Hematopoietic multipotent progenitor cell treated with erythropoietin and hydrocortisone succinate and interleukin-3 and kit ligand, for 17 days (in vitro differentiated cells): ENCODE measurements at places on chromosomes 12 and 14.

DNA sequence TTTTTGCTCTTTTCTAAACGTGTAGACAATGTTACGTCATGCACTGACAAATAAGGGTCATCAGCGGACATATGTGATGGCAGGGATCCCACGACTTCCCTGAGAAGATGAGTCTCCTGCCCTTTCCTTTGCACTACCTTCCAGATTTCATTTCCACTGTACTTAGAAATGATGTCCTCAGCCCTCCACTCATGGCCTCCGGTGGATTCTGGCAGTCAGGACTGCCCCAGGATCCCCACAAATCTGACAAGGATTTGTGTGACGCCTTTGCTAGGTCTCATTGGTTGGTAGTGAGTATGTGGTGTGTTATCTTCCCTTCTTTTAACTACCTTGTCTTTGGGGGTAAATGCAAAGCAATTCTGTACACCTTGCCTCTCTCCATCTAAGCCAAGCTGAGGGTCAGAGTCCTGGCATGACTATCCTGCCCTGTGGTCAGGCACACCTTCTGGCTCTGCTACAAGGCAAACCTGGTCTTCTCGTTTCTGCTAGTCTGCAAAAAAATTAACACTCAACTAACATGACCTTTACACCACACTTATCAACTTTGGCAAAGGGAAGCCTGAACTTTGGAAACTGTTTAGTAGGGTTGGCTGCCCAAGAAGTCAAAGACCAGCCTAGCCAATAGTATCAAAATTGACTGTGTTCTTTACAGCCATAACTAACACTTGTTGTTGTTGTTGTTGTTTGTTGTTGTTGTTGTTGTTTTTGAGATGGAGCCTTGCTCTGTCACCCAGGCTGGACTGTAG is 17.3 kb upstream of the DHRS4 start:
- no peak for DNase-seq

- DNase-seq, result no peak
Measured at GRCh38 chr14:33465846-33466700, 484.8 kb downstream of the EGLN3 start.

DNA sequence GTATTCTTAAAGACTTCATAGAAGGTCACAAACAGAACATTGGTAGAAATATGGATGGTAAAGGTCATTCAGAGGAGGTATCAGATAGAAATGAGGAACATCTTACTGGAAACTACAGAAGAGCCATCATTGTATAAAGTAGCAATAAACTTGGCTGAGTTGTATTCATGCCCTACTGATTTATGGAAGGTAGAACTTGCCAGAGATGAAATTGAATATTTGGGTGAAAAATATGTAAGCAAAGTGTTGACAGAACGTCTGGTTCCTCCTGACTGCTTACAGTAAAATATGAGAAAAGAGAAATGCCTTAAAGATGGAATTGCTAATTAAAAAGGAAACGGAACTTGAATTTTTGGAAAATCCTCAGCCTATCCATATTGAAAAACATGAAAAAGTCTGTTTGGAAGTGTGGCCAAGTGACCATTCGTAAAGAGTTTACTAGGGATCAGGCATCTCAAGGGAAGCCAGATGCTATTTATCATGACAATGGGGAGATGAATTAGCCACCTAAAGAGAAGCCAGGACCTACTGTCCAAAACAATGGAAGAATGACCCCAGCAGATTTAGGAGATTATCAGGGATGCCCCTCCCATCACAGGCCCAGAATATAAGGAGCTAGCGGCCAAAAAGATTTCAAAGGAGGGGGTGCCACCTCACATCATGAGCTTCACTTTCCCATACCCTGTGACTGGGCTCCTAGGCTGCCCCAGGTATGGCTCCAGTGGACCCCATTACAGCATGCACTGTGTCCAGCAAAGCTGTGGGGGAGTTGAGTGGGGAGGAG is 189.3 kb downstream of the ITPR2 start:
- no peak for DNase-seq

DNA sequence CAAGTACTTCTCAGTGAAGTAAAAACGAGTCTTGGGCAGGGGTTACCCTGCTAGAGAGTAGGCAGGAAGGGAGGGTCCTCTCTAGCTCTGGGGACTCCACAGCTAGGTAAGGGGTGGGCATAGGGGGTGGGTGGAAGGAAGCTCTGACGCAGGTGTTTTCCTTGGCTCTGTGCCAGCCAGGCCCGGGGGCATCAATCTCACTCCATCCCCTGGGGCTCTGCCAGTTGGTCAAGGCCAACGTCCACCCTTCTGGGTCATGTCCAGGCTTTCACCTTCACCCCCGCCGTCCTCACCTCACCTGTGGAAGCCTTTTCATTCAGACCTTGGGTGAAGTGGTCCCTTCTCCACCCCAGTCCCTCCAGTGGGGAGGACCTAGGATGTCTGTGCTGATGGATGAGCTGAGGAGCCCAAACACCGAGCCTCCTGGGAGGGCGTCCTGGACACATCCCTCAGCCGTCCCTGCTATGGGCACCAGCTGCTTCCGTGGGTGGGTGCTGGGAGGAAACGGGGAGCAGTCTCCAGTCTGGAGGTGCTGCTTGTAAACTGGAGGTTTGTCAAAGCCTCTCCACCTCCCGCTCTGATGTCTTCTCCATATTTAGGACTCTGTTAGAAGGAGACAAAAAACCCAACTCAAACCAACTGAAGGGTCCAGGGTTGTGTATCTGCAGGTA is 71.5 kb upstream of the SFSWAP start:
- no peak for DNase-seq

- no peak for DNase-seq
Measured at GRCh38 chr12:8696442-8697090, 1.2 kb upstream of the RIMKLB start.

- no peak for DNase-seq
Measured at GRCh38 chr14:84671776-84672175, 858.2 kb upstream of the FLRT2 start.

DNA sequence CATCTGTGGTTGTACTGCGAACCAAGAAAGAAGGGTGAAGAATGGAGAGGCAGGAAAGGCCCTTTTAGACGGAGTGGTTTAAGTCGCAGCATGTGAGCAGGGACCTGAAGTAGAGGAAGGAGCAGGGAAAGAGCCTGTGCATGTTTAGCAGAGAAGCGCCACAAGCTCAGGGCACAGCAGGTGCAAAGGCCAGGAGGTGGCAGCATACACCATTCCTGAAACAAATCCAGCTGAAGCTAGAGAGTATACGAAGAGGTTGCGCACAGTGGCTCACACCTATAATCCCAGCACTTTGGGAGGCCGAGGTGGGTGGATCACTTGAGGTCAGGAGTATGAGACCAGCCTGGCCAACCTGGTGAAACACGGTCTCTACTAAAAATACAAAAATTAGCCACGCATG is 49.9 kb downstream of the HELB start:
- no peak for DNase-seq

- DNase-seq, result no peak
Measured at GRCh38 chr14:93792391-93792790, 4.1 kb upstream of the PRIMA1 start.

DNA sequence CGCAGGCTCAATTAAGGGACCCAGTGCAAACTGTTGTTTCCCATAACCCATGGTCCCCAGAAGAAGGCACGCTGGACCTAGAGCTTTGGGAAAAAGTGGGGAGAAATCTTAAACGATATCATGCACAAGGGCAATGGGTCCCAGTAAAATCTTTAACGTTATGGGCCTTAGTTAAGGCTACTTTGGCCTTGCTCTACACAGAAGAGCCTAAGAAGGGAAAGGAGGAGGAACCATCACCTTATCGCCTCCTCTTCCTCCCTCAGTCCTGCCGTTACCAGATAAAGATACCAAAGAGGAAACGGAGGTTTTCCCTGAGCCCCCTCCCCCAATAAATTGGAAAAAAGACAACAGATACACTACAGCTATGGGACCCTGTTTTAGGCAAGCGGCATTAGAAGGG is 116.9 kb downstream of the PPHLN1 start:
- DNase-seq, result no peak

- no peak for DNase-seq
Measured at GRCh38 chr14:36085861-36086260, 90.7 kb downstream of the PTCSC3 start.

- DNase-seq, result no peak
Measured at GRCh38 chr12:57433370-57433769, 1.2 kb upstream of the INHBC start.

DNA sequence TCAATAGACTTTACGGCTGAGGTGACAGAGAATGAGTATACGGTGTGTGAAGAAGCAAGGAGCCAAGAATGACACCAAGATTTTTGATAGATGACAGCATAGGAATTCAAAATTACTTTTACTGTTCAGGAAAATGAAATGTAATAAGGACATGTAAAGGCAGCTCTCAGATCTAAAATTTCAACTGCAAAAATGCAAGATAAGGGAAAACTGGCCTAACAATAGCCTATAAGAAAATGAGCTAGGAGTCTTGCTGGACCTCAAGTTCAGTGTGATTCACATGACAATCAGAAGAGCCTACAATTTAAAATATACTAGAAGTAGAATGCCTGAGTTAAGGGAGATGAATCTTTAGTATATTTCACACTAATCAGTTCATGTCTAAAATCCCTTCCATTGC is 102.0 kb downstream of the RPS29 start:
- no peak for DNase-seq

DNA sequence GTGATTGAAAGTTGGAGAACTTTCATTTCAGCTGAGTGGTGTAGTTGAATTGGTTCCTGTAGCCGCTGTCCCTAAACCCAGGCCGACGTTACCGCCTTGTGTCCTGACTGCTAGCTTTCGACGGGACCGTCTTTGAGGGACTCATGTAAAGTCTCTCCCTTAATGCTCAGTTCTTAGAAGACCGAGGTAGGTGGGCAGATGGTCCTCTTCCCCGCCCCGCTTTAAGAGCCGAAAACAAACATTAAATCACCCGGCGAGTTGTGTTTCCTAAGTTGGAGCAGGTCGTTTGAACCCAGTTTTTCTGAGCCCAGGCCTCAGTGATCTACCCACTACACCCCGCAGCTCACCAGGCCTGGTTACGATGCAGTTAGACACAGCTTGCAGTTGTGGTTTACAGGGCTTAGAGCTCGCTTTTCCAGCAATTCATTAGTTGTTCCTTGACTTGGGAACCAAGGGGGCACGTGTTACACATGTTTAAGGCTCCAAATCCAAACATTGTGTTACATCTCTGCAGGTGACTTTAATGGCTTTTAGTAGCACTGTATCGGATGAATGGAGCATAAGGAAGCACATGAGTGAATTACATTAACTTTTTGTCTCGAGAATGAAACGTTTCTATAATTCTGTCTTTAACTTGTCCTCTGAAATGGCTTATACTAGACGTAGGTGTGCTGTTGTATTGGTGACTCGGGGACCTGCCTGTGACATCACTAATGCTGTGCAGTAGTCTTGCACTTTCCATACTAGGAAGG is 790 bp downstream of the NEDD1 start:
- DNase-seq, result peak; percentile 40

- DNase-seq, result no peak
Measured at GRCh38 chr12:14802721-14803010, 612 bp downstream of the WBP11 start.

- no peak for DNase-seq
Measured at GRCh38 chr12:115072712-115073111, 388.7 kb upstream of the TBX3 start.

DNA sequence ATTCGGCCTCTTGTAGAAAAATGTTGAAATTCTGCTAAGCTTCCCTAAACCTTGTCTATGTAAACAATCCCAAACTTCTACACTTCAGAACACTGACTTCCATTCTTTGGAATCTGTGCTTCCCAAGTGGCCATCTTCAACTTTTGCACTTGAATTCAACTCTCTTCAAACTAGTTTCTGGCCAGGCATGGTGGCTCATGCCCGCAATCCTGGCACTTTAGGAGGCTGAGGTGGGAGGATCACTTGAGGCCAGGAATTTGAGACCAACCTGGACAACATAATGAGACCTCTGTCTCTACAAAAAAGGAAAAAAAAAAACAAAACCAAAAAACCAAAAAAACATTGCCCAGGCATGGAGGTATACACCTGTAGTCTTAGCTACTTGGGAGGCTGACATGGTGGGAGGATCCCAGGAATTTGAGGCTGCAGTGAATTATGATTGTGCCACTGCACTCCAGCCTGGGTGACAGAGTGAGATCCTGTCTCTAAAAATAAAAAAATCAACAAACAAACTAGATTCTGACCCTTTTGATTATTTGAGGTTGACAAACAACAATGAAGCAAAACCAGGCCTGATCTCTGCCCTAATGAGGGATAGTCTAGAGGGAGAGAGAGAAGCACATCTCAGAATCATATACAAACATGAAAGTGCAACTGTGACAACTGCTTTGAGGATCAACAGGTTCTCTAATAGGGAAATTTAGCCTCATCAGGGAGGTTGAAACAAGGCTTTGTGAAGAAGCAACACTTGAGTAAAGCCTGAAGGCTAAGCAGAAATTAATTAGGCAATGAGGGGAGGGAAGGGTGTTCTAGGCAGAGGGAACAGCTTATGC is 11.6 kb upstream of the C12orf75 start:
- no peak for DNase-seq

DNA sequence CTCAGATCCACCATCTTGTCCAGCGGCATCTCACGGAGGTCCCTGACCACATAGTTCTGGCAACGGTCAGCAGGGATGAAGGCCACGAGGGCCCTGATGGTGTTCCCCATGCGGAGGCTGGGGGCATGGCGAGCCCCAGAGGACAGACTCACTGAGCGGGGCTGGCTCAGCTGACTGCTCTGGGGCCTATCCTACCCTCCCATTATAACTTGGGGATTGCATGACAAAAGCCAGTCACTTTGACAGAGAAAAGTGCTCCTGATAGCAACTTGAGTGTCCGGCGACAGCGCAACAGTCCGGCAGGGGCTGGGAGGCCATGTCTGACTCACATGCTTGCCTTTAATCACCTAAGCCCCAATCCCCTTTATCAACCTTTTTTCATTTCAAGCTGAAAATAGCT is at the start of gene LRRC10:
LRRC10 (minus strand) TSS at position 179 of the 400 bp plus-strand sequence; CDS start at position 110, 69 bp downstream.
- DNase-seq, result no peak

GRCh38 chr14:74608959-74609611 is 3.0 kb downstream of the LTBP2 start:
- peak; percentile 79 for DNase-seq

DNA sequence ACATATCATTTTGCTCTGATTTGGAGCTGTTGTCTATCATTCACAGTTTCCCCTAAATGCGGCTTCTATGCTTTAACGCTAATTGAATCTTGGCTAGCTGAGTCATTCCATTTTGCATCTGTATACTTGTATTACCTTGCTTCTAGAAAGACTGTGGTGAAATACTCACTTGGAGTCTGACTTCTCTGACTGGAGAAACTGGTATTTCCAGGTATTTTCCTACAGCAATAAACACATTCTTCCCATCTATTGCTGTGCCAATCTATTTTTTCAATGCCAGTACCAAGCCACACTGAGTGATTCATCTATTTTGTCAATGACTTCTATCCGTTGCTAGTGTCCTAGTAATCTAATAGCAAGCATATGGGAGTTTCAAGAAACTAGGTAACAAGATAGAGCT is 76.0 kb upstream of the ST8SIA1 start:
- no peak for DNase-seq
